ENCODE measurements at places on chromosomes 2 and 18.

DNA sequence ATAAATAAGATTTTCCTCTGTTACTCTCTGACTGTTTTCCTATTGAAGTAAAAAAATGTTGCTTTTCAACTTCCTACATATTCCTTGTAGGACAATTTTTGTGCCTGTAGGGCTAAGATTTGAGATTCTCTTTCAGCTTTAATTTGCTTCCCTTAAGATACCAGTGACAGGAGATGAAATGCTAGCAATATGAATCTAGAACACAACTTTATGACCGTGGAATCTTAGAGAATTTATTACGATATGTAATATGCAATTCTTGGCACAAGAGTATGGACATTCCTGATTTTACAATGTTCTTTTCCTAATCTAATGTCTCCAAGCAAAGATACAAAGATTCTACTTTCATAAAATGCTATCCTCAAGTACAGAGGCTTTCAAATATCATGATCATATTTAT is 180.9 kb downstream of the KCNE4 start:
- DNase-seq, result no peak

DNA sequence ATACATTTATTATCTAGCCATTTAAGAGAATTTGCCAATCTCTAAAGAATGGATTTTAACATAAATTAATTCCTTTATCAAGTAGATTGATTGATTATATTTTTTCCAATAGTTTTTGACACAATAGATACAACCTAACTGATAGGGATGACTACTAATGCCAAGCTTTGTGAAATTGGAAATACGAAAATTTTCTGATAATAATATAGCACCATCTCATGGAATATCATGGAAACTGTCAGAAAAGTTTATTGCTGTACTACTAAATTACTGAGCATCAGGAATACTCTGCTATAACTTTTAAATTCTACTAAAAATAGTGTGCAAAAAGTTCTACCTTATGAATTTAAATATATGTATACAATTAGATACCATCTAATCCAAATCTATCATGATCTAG is 101.8 kb upstream of the MAP2 start:
- no peak for DNase-seq

DNA sequence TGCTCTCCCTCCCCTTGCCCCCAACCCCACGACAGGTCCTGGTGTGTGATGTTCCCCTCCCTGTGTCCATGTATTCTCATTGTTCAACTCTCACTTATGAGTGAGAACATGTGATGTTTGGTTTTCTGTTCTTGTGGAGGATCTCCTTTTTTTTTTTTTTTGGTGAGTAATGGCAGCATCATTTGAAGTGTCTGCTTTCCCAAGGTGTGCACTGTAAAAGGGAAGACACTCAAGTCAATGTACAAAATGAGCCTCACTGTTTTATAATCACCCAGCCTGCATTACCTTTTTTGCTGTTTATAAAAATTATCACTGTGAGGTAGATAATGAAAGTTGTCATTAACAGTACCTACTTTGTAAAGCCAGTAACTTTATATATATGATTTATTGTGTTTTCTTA is 56.9 kb downstream of the INSIG2 start:
- DNase-seq, result no peak

- DNase-seq, result no peak
These were observed 153.9 kb upstream of the ERBB4 start for GRCh38 chr2:212692466-212692865.

DNA sequence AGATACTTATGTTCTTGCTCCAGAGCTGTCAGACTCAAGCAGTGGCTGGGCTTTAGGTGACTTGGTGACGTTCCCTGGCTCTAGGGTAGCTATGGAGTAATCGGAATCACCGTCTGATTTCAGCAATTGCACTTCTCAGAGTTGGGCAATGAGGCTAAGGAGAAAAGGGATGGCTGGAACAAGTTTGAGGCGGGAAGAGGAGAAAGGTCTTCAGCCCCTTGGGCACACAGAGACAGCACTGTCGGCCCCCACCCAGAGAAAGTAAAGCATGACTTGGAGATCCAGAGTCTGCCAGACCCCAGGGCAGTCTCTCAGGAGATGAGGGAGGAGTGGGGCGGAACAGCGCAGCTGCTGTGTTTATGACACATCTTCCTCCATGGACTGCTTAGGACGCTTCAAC is 114.5 kb downstream of the KLHL29 start:
- DNase-seq, result no peak

DNA sequence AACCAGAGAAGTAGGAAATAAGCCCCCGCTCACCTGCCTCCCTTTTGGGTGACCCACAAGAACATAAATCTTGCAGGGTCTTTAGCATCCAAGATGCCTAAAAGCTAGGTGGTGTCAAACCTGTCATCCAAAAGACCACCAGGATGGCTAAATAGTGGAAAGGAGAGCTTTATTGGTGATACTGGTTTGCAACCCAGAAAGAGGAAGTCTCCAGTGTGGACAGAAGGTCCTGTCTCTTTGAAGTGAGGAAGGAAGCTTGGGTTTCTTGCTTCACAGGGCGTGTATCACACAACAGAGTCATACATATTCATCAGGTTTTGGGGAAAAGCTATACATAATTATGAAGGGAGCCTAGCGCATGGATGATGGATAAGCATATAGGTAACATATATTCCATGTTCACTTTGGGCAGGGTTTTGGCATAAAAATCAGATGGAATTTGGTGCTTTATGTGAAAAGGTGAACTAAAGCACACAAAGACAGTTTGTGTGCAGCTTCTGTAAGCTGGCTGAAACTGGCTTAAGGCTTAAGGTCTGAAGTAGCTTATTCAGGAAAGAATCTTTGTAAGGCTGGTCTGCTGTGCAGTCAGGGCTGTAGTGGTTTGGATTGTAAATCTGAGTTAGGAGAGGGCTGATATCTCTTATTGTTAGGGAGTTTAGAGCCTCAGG is 102.2 kb upstream of the MSH2 start:
- DNase-seq, result no peak
